Sigmoid colon (tissue), 7 donors: ENCODE measurements at places on chromosomes 1 and 21. TPM values are rescaled to one million over a fixed set of nuclear protein-coding genes. Genes with fewer than 3 reads are reported as not detected.

Gene SYT14
- 0.28 TPM for total RNA-seq

Gene HES5
- not detected for total RNA-seq

Gene MMEL1
- total RNA-seq = not detected

Gene KCNAB2
- 7.8 TPM for total RNA-seq

Gene OR2T2
- total RNA-seq = not detected

Gene FCAMR
- not detected for total RNA-seq

Gene CNIH3
- total RNA-seq = 2.8 TPM

Gene C1orf21
- 80.3 TPM for total RNA-seq

Gene PPIH
- 29.6 TPM for total RNA-seq

Gene LAMC1
- 269 TPM for total RNA-seq

Gene CATSPERE
- 1.1 TPM for total RNA-seq

Gene USH2A
- total RNA-seq = not detected

Gene FAM72B
- total RNA-seq = 0.36 TPM

Gene KCNJ6
- under 0.01 TPM for total RNA-seq

Gene ORC1
- total RNA-seq = 0.95 TPM

Gene FMO5
- 2.8 TPM for total RNA-seq

Gene FAM177B
- total RNA-seq = 0.54 TPM

Gene SPATA45
- not detected for total RNA-seq

Gene UBE2G2
- 51.5 TPM for total RNA-seq

Gene SLC44A5
- 0.68 TPM for total RNA-seq

Gene NCAM2
- total RNA-seq = 8.6 TPM

Gene CLCA4
- total RNA-seq = not detected
